ENCODE measurements at places on chromosomes 1 and 21.
A peak's percentile ranks its signal among the peaks of the same experiment; 100 is the strongest.

- DNase-seq = no peak
Observed at GRCh38 chr1:69195136-69195535, 372.6 kb upstream of the LRRC7 start.

DNA sequence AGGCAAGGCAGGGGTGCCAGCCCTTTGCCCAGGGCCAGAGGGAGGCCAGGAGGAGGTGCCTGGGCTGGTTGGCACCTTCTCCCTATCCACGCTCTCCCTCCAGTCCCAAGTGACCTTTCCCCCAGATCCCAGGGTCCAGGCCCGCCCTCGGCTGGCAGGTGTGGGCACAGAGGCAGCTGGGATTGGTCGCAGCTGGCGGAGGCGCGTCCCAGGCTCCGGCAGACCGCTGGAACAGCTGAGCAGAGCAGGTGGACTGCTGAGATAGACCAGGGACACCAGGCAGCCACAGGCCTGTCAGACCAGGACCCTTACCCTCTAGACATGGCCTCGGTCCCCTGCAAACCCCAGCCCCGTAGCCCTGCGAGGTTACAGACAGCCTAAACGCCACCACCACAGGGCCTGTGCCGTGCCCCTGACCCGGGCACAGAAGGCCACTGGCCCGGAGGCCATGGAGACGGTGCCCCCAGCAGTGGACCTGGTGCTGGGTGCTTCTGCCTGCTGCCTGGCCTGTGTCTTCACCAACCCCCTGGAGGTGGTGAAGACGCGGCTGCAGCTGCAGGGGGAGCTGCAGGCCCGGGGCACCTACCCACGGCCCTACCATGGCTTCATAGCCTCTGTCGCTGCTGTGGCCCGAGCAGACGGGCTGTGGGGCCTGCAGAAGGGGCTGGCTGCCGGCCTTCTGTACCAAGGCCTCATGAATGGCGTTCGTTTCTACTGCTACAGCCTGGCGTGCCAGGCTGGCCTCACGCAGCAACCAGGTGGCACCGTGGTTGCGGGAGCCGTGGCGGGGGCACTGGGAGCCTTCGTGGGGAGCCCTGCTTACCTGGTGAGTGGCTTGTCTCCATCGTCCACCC lies at the start of gene SLC25A34:
SLC25A34 (plus strand) TSS at position 221 of the 854 bp plus-strand sequence; CDS start at position 449, 228 bp downstream.
- DNase-seq = no peak

DNA sequence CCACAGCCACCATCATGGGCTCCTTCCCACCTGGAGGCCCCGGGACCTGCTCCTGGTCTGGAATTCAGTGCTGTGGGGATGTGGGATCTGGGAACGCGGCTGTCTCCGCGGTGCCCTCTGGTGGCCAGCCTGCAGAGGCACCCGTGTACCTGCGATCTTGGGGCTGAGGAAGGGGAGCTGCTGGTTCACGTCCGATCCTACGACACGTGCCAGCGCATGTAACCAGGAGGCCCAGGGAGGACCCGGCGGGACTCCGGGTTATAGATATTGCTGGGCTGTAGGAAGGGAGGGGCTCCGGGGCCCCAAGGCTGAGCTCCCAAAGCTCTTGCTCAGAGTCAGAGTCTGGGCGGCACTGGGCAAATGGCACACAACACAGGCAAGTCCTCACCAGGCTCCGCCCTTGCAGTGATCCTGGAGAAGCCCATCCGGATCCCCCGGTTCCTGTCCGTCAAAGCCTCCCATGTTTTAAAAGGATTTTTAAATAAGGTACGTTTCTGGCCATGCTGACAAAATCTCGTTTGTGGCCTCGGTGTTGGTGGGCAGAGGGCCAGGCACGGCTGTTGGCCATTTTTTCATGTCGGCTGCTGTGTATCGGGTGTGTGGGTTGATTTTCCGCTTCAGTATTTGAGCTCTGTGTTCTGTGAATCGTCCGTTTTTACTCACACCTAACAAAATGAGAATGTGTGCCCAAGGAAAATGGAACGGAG lies 20.1 kb downstream of the FAAP20 start:
- DNase-seq = peak; percentile 54

DNA sequence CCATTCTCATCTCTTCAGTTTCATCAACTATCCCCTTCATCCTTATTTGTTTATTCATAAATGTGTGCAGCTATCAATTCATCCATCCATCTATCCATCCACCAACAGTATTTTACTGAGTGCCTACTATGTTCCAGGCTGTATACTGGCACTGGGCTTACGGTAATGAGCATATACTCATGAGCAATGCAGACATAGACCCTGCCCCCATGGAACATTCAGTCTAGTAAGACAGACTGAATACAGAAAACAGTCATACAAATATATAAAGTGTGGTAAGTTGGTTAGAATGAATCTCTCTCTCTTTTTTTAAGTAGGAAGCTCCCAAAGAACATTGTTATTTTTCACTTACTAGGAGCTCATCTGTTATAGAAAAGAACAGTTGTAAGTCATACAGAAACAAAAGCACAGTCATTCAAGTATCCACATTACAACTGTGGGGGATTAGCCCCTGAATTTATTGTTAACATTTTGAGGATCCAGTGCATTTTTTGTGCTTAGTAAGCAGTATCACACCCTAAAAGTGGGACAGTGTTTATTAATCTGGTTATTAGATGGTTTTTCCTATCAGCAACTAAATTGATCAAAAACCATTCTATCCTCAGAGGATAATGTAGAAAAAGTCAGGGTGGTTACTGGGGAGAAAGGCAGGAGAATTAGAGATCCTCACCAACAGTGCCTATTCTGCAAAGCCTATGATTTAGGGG lies 3.6 kb downstream of the SLC16A4 start:
- DNase-seq = no peak

DNA sequence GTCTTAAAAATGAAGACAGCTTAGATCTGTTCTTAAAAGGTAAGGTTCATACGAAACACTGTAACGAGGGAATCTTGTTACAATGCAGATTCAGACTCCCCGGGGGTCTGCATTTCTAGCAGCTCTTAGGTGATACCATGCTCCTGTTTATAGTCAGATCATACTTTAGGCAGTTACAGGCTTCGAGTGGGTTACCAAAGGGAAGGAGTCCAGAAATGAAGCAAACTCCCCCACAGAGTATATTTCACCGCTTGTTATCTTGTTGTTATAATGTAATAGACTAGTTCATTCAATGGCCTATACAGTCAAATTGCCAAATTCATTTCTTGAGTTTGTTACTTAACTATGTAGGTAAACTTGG lies 601.1 kb downstream of the USP25 start:
- DNase-seq = no peak

DNA sequence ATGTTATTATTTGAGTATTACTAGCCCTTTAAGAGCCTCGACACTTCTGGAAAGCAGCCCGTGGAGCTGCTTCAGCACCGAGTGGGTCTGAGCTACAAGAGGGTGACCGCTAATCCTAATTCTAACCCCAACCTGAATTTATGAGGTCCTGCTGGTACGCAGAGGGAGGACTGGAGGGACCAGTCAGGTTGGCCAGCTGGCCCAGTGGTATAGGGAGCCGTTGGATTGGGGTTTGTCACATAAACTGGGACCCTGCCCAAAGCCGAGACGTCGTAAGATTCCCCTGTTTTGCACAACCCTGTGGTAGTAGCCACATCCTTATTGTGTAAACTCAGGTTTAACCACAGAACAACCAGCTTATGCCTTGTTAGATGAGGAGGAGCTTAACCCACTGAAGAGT lies 60.8 kb upstream of the F3 start:
- no peak for DNase-seq

- DNase-seq = no peak
Observed at GRCh38 chr1:227942716-227943261, 4.9 kb downstream of the WNT9A start.

GRCh38 chr1:5394111-5394510 lies 598.1 kb downstream of the NPHP4 start:
- no peak for DNase-seq

- peak; percentile 17 for DNase-seq
Observed at GRCh38 chr1:244280859-244281258, 170.8 kb downstream of the ADSS2 start.

DNA sequence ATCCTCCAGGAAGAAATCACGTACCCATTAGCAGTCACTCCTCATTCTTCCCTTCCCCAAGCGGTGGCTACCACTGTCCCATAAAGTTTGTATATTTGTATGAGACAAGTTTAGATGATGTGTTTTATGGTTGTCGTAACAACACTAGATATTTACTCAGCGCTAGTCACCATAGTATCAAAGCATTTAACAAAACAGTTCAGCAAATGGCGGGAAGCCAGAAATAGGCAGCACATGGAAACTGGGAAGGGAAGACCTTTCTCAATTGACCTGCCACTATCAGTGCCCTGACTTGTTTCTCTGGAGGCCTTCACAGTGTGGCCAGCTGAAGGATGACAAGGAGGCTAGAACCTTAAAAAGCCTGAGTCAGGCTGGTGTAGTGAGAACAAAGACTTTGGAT lies 31.1 kb downstream of the CNST start:
- DNase-seq = peak; percentile 92

All from endothelial cell of umbilical vein (primary cell).